ENCODE measurements at places on chromosomes 12 and 14.

GRCh38 chr12:2893007-2893406 is 2.3 kb downstream of the TULP3 start:
- H3K27me3 ChIP-seq: no peaks in the 10 kb centered on the region
- no peak for DNase-seq
- H3K4me3 ChIP-seq: peak overlapping the region; percentile 40
- peaks cover 31% of the 10 kb centered on the region for H3K4me1 ChIP-seq

DNA sequence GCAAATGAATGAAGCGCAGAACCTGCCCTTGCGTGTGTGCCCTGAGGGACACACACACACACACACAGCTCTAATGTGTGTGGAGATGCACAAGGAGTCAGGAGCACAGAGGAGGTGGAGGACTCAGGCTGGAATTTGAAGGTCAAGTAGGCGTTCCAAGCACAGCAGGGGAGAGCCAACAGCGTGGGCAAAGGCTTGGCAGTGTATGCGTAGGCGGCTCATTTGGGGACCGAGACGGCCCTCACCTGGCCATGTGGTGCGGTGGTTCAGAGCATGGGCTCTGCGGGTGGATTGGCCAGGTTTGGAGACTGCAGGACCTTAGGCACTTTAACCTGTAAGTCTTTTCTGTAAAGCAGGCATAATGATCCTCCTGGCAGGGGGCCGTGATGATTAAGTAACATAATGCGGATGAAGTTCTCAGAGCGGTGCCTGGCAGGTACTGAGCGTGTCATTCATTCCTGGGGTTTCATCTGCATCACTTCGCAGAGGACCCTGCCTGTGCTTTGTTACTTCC is 69.5 kb upstream of the SLC24A4 start:
- peaks cover 72% of the 10 kb centered on the region for H3K27me3 ChIP-seq
- no peak overlapping the region for H3K4me3 ChIP-seq
- no peak for DNase-seq
- H3K36me3 ChIP-seq: peaks cover 2% of the 10 kb centered on the region
- no peak overlapping the region for H3K27ac ChIP-seq

DNA sequence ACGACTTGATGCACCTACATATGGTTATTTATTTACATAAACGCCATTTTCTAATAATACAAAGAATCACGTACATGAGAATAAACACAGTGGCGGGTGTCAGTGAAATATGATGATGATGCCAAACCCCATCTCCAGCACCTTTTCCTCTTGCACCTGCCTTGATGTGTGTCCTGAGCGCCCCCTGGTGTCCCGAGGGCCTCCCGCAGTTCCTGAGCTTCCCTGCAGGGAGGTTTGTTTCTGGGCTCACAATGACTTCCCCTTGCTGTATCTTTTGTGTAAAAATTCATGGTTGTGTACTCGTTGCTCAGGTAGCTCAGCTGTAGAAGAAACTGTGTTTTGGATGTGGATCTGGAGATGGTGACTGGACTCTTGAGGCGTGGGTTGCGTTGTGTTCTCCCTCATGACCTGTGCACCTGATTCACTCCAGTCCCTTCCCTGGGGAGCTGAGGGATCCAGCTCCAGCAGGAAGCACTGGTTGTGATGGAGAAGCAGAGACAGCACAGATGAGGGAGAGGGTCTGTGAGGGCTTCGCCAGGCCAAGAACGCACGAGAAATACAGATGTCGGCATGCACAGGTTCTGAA is 1037.8 kb downstream of the TMEM121 start:
- DNase-seq: peak; percentile 53
- H3K27me3 ChIP-seq: peaks cover 48% of the 10 kb centered on the region
- H3K27ac ChIP-seq: no peak overlapping the region
- no peak overlapping the region for H3K4me3 ChIP-seq
- H3K4me1 ChIP-seq: no peaks in the 10 kb centered on the region

- no peak for DNase-seq
- H3K36me3 ChIP-seq: no peaks in the 10 kb centered on the region
- no peaks in the 10 kb centered on the region for H3K27me3 ChIP-seq
- H3K4me1 ChIP-seq: no peaks in the 10 kb centered on the region
- no peak overlapping the region for H3K4me3 ChIP-seq
- H3K27ac ChIP-seq: no peak overlapping the region
Observed at GRCh38 chr12:77229640-77230442, 164.5 kb upstream of the E2F7 start.

DNA sequence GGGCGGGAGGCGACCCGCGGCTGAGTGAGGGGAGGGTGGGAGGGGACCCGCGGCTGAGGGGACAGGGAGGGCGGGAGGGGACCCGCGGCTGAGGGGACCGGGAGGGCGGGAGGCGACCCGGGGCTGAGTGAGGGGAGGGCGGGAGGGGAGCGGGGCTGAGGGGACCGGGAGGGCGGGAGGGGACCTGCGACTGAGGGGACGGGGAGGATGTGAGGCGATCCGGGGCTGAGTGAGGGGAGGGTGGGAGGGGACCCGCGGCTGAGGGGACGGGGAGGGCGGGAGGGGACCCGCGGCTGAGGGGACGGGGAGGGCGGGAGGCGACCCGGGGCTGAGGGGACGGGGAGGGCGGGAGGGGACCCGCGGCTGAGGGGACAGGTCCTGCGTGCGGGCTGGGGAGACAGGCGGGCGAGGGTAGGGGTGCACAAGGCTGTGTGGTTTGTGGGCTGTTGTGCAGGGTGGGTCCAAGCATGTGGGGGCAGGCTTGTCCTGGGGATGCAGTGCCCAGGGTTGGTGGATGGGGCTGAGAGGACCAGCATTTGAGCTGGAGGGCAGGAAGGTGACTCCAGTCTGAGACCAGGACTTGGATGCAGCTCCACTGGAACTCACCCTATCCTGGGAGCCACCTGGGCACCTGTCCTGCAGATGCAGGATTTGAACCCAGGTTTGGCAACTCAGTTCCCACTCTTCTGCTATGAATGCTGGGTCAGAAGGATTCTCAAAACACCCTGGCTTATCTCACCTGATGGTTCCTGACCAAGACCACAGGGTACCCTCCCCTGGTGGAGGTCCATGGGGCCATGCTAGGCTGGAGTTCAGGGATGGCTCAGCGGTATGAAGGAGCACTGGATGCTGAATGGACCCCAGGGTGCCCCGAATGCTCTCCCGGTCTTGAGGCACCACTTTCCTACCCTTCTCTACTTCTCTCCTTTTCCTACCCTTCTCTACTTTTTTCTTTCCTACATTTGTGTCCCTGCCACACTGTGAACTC is 9.4 kb downstream of the PLD4 start:
- no peak for DNase-seq
- H3K27me3 ChIP-seq: peaks cover 28% of the 10 kb centered on the region
- H3K4me3 ChIP-seq: peak overlapping the region; percentile 66
- H3K36me3 ChIP-seq: peaks cover 4% of the 10 kb centered on the region

- H3K36me3 ChIP-seq: peaks cover 40% of the 10 kb centered on the region
- peaks cover 42% of the 10 kb centered on the region for H3K4me1 ChIP-seq
- H3K27ac ChIP-seq: peak overlapping the region; percentile 85
- H3K27me3 ChIP-seq: no peaks in the 10 kb centered on the region
- DNase-seq: no peak
Observed at GRCh38 chr12:6540181-6540877, 6.0 kb downstream of the GAPDH start.

- no peak for DNase-seq
- H3K27ac ChIP-seq: no peak overlapping the region
- H3K4me1 ChIP-seq: no peaks in the 10 kb centered on the region
- no peaks in the 10 kb centered on the region for H3K36me3 ChIP-seq
- H3K4me3 ChIP-seq: no peak overlapping the region
- peaks cover 49% of the 10 kb centered on the region for H3K27me3 ChIP-seq
Observed at GRCh38 chr14:104121142-104121541, 17.2 kb upstream of the KIF26A start.

DNA sequence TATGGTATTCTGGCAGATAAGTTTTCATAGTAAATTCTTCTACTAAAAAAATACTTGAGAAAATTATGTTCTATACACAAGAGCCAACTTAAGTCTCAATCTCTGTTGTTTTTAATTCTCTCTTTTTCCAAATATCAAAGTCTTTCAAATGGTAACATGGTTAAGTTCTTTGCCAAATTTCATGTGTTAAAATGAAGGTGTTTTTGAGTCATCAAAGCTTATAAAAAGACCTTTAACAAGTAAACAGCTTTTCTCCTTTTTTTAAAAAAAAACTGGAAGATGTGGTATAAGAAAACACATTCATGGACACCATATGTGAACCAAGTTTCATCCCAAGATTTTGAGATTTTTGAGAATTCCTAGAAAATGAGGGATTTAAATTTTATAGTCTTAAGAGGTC is 111.3 kb downstream of the FOXG1 start:
- H3K4me1 ChIP-seq: no peaks in the 10 kb centered on the region
- no peak for DNase-seq
- no peaks in the 10 kb centered on the region for H3K36me3 ChIP-seq
- no peak overlapping the region for H3K4me3 ChIP-seq
- no peaks in the 10 kb centered on the region for H3K27me3 ChIP-seq
- no peak overlapping the region for H3K27ac ChIP-seq

DNA sequence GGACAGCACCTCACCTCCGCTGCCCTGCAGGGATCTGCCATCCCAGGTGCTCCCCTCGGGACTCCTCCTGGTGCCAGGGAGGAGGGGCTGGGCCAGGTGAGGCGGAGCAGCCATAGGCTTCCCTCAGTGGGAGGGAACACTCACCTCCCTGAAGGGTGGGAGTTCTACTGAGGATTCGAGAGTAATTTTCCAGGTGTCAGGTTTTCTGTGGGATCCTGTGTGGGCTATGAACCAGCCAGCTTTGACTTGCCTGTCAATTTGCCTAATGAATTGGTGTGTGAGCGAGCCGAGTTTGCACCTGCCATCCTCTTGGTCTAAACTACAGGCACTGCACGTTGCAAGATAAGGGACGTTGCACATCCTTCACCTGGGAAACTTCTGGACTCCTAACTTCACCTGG is 50.3 kb downstream of the NOC4L start:
- peaks cover 2% of the 10 kb centered on the region for H3K36me3 ChIP-seq
- no peak overlapping the region for H3K4me3 ChIP-seq
- peaks cover 16% of the 10 kb centered on the region for H3K4me1 ChIP-seq
- DNase-seq: no peak
- no peaks in the 10 kb centered on the region for H3K27me3 ChIP-seq

DNA sequence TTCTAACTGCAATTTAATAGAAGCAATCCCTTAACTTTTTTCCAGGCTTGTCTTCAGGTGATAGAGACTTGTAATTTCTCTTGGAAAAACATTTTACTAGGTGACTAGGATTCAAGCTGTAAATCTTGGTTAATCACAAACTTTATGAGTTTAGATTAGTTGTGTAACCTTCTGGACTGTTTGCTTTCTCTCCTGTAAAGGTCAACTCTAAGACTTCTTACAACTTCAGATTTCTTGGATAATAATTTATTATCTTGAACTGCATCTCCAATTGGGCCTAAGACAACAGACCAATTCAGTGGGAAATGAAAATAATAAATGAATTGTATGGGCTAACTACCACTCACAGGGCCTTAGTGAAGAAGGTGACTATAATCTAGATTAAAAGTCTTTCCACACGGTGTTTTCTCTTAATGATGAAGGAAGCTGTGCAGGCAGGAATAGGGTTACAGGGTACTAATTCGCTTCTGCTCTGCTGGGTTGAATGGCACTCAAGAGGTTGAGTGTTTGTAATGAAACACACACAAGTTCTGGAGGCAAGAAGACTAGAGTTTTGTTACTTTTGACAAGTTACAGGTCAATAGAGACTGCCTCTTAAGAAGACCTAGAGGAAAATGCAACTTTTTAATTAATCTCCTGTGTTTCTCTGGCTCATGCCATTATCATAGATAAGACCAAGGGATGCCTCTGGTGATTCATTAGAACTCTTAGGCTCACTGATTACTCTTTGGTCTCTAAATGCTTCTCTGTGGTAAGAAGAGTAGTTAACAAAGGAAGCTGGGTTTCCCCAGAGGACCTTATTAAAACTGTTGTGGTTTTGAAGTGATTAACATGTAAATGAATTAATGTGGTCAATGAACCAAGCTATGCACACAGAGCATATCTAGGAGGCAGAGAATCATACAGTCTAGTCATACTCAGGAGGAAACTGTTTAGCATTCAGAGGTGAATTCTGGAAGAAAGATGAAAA is 30.0 kb upstream of the OR4E1 start:
- no peak overlapping the region for H3K27ac ChIP-seq
- peaks cover 2% of the 10 kb centered on the region for H3K36me3 ChIP-seq
- DNase-seq: no peak
- peaks cover 49% of the 10 kb centered on the region for H3K27me3 ChIP-seq
- peaks cover 21% of the 10 kb centered on the region for H3K4me1 ChIP-seq
- no peak overlapping the region for H3K4me3 ChIP-seq

DNA sequence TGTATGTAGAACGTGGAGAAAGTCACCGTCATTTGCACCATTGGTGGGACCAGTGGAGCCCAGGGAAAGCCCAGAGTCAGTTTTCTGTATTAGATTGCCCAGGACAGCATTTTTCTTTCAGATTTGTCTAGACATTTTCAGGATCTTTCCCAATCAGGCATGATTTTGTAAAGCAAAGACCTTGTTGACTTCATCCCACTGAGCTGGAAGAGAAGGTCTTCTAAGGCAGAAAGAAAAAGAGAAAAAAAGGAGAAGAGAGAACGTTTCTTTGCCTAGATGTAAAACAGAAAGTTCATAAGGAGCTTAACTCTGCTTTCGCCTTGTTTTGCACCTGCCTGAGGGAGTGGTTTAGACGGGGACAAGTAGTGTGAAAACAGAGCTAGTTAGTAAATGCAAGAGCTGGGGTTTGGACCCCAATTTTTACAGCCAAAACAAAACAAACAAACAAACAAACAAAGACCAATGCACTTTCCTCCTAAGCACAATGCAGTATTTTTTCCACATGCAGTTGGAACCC is 273.1 kb downstream of the ZFP36L1 start:
- peaks cover 2% of the 10 kb centered on the region for H3K36me3 ChIP-seq
- peak overlapping the region; percentile 75 for H3K27ac ChIP-seq
- no peaks in the 10 kb centered on the region for H3K27me3 ChIP-seq
- peaks cover 9% of the 10 kb centered on the region for H3K4me1 ChIP-seq
- DNase-seq: no peak

- no peaks in the 10 kb centered on the region for H3K4me1 ChIP-seq
- no peak within 1 kb of the TSS for H3K27ac ChIP-seq
- peaks cover 1% of the 10 kb centered on the region for H3K36me3 ChIP-seq
- no peak within 1 kb of the TSS for H3K4me3 ChIP-seq
- H3K27me3 ChIP-seq: peaks cover 44% of the 10 kb centered on the region
- no peak for DNase-seq
Observed at GRCh38 chr14:23376482-23377197, at the start of gene CMTM5. TSS of gene CMTM5 (plus strand) at chr14:23377046. CDS start at chr14:23377252, 206 bp downstream.

DNA sequence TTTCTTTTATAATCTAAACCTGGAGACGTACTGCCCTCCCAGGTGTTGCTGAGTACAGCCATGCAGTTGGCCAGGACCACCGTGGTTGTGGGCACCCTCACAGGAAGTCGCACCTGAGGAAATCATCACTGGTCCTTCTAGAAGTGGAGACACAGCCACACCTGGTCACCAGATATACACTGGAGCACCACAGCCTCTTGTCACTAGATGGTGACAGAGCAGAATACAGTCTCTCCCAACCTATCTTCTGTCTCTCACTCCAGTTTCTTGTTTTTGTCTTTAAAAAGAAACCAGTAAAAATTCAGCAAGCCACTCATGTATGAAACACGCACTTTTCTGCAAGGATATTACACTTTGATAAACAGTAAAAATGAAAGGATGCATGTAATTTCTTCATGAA is 43.1 kb upstream of the GPHB5 start:
- peaks cover 8% of the 10 kb centered on the region for H3K27me3 ChIP-seq
- H3K4me3 ChIP-seq: no peak overlapping the region
- no peak overlapping the region for H3K27ac ChIP-seq
- no peaks in the 10 kb centered on the region for H3K4me1 ChIP-seq
- DNase-seq: no peak

All from central memory CD8-positive, alpha-beta T cell (primary cell).